ENCODE measurements at places on chromosomes 2 and 18.

DNA sequence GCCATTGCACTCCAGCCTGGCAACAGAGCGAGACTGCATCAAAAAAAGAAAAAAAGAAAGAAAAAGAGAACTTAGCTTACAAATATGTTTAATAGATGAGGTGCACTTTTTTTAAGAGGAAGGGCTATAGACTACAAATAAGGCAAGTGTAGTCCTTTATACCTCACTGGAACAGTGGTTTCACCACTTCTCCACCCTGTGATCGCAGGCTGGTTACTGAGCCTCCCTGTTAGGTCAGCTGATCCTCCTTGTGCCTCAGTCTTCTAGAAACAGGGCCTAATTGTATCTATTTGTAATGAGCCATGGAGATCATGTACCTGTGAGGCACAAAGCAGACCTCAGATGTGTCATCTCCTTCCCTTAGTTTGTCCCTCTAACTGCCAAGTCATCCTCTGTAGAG is 4.5 kb downstream of the CXCR2 start:
- DNase-seq: no peak

DNA sequence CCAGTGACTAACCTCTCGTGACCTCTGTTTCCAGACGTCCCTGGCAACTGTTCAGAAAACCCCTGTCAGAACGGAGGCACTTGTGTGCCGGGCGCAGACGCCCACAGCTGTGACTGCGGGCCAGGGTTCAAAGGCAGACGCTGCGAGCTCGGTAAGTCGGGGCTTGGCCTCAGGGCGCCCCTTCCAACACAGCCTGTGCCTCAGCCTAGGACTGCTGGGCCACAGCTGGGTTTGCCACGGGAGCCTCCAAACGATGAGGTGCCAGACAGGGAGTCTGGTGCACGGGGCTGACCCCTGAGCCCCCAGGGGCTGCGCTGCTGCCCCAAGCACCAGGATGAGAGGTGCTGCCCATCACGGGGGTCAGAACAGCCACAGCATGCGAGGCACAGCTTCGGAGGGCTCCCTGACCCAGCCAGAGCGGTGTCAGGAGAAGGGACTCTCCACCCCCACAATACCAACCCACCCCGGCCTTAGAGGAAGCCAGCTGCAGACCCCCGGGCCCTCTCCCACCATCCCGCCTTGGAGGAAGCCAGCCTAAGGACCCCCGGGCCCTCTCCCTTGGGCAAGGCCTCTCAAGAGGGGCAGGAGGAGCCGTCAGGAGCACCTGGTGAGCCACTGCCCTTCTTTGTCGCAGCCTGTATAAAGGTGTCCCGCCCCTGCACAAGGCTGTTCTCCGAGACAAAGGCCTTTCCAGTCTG is 20.3 kb downstream of the MTERF4 start:
- DNase-seq: no peak

GRCh38 chr18:22871809-22872525 is 61.2 kb upstream of the RBBP8 start:
- DNase-seq: peak; percentile 6

DNA sequence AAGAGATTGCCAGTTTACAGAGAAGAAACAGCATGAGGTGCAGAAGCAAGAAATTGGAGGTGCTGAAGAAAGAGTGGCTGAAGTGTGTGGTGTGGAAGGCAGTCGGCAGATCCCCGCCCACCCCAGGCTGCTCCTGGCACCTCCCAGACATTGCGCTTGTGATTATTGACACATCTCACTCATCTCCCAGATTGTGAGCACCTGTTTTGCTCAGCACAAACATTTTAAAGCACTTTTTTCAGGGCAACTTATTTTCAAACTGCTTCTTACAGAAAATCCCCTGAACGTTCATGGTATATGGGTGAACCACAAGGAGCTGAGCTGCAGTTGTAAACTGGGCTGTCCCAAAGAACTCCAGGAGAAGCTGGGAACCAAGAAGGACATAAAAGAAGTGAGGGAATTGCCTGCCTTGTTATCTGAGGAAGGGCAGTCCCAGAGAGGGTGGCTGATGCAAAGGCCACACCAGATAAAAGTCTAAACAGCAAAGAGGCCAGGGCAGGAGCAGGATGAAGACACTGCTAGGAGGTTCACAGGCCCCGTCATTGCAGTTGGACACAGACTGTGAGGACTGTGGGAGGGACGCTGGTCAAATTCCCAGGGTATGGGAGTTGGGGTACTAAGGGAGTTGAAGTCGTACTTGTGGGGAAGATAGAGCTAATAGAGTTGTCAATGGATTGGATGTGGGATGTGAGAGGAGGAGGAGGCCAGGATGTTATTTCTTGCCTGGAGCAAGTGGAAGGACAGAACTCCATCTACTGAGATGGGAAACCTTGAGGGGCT is 65.1 kb downstream of the INPP4A start:
- no peak for DNase-seq

GRCh38 chr18:57205641-57206040 is 58.8 kb downstream of the BOD1L2 start:
- no peak for DNase-seq

DNA sequence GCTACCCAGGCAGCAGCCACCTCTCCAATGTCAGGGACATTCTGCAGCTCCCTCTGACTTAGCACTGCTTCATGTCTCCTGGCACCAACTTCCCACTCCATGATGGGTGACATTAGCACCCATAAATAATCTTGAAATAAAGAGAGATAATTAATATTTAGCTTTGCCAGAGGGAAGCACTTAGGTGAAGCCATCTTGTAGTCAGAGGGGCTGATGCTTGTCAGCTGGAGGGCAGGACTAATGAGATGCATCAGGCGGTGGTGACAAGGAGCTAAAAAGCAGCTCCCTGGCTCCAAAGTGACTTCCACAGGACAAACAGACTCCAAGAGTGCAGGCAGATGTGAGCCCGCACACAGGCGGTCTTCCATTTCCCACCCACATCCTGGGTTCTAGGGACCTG is 153.0 kb upstream of the ID2 start:
- no peak for DNase-seq

DNA sequence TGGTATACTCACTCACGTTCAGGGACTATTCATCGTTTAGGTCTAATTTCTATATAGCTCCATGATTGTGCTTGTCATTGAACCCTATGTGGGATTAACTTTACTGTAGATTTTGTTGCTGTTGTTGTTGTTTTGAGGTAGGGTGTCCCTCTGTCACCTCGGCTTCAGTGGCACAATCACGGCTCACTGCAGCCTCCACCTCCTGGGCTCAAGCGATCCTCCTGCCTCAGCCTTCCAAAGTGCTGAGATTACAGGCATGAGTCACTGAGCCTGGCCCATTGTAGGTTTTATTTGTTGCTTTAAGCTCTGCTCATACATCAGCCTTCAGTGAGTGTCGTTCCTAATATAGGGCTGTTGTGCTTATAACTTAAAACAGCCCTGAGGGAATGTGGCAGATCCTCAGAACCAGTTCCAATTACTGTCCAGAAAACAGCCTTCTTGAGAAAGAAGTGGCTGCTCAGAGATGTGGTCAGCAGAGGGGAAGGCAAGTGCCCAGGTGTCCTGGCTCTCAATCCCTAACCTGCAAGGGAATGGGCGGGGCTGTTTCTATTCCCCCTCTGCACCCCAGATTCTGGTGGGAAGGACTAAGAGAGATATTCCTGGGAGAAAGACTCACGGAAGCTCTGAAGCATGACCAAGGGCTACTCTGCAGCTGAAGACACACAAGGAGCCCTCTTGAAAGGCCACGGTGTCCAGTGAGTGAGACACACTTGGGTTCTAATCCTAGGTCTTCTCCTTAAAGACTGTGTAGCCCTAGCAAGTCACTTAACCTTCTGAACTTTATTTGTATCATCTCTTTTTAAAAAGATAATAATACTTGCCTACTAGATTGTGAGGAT is 79.6 kb upstream of the LCLAT1 start:
- no peak for DNase-seq
